NCI-H1092 treated with DMSO at 0.1 percent for 48 hours (cell line): ENCODE measurements at places on chromosomes 2 and 18.

DNA sequence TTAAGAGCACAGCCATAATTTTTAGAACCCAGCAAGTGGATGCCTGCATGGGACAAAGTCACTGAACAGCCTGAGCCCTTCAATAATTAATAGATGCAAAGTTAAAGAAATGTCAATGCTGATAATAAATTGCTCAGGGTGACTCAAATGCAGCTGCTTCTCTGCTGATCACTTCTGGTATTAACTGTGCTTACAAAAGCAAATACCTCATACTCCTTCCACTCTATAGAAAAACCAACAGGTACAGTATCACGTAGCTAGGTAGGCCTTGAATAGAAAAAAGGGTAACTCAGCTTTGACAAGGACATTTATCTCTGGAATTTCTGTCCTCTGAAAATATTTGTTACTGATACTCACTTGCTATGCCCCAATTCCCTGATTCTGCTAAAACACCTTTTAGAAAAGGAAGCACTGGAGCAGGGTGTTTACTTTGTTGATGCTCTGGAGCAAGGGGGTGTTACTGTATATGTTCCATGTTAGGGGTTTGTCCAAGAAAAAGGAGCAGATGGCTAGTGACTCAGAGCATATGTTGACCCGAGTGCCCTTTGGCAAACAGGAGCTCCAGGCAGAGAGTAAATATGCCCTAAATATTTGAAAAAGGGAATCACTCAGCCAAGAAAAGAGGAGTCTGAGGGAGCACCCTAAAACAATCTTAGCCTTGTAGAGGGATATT lies 59.1 kb upstream of the RTN4 start:
- peak; percentile 58 for DNase-seq

DNA sequence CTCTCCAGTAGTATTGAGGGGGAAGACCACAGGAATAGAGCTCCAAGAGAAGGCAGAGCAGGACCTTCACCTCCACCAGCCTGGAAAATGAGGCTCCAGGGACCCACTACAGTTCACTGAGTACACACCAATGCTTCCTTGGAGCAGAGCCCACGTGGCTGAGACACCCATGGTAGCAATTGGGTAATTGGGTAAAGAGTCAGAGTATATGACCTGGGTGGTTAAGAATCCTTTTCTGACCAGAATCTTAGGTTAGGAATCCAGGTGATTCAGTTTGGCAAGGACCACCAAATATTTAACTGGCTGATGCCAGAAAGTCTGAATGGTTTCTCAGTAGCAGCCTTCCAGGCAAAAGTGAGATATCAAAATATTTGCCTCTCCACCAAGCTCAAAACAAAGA lies 107.7 kb downstream of the MDH1 start:
- DNase-seq, result no peak

DNA sequence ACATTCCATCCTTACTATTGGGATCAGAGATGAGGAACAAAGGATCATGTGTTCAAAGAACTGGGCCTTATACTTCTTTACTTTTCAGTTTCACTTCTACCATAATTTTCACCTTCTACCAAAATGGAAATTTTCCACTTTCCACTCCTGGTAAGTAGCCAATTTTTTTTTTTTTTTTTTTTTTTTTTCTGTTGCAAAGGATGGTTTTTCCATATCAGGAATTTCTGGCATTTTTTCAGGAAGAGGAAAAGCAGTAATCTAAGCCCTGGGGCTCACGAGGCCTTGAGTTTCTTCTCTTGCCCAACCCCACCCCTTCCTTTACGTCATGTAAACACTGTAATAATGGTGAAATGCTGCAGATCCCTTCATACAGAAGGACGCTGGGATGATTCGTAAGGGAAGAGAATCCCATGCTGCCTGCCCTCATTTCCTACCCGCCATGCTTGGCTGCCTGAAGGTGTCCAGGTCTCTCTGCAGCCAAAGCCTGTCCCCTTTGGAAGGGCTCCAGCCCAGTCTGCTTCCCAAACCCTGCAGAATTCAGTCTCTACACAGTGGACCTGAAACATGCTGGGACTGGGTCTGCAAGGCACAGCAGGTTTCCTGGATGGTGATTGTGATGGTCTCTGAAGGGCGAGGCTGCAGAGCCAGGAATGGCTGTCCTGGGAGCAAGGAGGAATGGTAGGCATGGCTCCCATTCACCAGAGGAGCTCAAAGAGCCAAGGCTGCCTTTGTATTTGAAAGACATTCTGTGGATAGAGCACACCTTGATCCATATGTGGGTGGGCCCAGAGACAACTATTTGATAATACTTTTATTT lies 57.0 kb downstream of the EFR3B start:
- DNase-seq, result no peak

- DNase-seq, result no peak
These were observed 214.9 kb downstream of the L3MBTL4 start for GRCh38 chr18:6199777-6200176.

- no peak for DNase-seq
These were observed 39.9 kb upstream of the REG3G start for GRCh38 chr2:78985558-78985957.

GRCh38 chr2:179467111-179467510 lies 202.5 kb upstream of the SESTD1 start:
- DNase-seq, result no peak

DNA sequence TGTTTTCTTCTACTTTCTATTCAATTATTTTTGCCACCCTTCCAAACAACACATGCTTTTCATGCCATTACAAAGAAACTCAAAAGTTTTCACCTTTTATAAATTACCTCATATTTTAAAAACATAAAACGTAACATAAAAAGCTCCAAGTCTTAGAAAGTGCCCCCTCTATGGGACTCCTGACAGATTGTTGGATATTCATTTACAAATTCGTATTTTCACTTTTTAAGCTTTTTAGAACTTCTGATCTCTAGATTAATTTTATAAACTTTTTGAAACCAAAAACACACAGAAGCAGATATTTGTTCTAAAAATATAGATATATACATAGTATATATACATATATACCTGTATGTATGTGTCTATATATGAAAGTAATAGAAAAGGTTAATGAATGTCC lies 1.5 kb downstream of the COL5A2 start:
- no peak for DNase-seq

GRCh38 chr2:119290859-119291587 lies 67.4 kb downstream of the STEAP3 start:
- DNase-seq, result peak; percentile 65

DNA sequence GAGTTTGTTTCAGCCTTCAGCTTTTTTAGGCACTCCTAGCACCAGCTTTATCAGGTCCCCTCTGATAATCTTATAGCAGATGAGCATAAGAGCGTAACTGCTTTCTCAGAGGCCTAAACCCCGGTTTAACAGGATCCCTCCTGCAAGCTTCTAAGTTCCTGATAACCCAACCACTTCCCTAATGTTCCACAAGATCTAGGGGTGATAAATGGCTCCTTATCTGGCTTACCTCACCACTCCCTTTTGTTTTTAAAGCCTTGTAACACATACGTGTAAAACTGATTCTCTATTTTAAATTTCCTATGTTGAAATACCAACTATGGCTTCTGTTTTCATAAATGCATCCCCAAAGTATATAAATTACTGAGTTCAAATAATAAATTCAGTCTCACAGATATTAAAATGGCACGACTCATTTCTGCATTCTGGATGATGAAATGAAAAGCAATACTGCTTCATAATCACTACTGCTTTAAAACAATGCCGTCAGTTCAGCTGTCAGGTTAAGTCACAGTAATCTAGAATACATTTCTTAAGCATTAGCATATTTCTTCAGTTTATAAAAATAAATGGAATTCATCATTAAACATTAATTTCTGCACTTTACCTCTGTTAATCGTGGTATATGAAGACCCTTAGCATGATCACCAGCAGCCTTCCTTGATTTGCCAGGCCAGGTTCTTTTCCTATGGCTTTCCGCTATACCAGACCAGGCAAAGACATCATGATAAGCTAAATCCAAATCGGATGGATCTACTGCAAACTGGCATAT lies 126.3 kb downstream of the C2orf74 start:
- no peak for DNase-seq

DNA sequence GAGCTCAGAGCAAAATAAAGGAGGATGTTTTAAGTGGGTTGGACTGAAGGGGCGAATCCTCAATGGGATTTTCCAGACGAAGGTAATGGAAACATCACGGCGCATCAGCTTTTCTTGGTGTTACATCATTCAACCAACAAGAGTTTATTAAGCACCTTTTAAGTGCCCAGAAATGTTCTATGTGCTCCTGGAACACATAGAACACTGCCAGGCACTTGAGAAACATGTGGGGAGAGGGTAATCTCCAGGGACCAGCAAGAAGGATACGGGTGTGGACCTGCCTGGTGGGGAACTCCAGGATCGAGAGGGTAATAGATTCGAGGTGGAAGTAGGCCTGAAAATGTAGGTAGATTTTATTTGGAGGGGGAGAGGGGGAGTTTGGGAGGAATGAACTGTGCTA lies 168.6 kb downstream of the PRKCE start:
- DNase-seq, result no peak

DNA sequence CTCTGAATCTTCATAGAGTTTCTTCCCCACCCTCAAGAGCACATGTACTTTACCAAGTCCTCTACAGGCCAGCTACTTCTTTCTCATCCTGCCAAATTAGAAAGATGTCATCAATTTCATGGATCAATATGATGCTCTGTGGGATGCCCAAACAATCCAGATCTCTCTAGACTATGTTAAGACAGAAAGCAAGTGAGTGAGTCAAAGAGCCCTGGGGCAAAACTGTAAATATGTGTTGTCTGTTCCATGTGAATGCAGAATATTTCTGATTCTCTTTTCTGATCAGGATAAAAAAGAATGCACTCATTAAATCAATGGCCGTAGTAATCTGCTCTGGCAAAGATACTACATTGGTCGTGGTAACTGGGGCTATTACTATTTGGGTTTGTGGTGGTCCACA lies 53.1 kb upstream of the ROCK2 start:
- DNase-seq, result no peak

DNA sequence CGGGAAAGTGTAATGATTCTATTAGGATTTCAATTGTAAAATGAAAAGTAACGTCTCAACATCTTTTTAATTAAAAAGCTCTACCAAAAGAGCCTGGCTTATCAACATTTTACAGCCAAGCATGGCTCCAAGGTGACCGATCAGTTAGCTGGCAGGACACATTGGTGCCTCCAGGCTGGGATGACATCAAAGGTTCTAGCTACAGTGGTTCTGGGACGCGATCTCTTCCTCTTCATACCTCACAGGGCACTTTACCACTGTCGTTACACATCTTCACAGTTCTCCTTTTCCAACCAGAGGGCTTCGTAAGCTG lies 693 bp downstream of the ORC2 start:
- peak; percentile 34 for DNase-seq

GRCh38 chr2:37361216-37361815 lies 16.9 kb downstream of the QPCT start:
- DNase-seq, result no peak

- no peak for DNase-seq
These were observed 27.0 kb upstream of the ZEB2 start for GRCh38 chr2:144546933-144547332.

- no peak for DNase-seq
These were observed 20.7 kb downstream of the B3GNT2 start for GRCh38 chr2:62216616-62217015.

DNA sequence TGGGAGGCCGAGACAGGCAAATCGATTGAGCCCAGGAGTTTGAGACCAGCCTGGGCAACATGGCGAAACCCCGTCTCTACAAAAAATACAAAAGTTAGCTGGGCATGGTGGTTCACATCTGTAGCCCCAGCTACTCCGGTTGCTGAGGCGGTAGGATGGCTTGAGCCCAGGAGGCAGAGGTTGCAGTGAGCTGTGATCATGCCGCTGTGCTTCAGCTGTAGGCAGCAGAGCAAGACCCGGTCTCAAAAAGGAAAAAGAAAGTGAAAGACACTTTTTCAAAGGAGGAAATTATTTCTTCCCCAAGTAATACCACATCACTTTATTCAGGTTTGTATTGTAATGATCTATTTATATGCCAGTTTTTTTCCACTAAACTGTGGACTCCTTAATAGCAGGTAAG lies 35.7 kb upstream of the TAF4B start:
- no peak for DNase-seq

DNA sequence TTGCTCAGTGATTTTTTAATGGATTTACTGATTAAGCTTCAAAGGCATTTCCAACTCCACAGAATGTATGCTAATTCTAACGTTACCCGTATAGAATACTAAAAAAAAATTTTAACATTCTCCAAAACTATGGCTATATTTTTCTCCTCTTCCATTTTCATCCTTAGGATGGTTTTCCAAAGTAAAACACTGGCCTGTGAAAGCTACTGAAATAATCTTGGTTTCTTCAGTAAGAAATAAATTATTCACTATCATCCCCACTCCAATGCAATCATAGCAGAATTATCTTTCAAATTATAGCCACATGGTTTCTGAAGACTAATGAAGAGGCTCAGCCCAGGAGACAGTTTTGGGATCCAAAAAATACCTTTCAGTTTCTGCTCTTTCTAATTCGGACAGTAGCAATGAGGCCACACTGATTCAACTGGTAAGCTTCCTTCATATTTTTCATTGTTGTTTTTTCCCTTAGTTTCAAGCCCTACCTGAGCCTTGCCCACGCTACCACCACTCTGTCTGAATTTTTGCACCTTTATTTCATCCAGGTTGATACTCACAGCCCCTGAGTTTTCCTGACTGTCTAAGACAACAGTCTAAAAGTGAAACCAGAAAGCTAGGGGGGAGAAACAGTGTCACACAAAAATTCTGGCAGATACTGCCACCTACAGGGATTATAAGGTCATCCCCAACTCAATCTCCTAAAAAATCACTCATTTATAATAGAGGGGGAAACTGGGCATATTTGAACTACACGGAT lies 887.9 kb downstream of the NRXN1 start:
- peak; percentile 69 for DNase-seq

- no peak for DNase-seq
These were observed 111.4 kb downstream of the NBAS start for GRCh38 chr2:15449556-15450236.

DNA sequence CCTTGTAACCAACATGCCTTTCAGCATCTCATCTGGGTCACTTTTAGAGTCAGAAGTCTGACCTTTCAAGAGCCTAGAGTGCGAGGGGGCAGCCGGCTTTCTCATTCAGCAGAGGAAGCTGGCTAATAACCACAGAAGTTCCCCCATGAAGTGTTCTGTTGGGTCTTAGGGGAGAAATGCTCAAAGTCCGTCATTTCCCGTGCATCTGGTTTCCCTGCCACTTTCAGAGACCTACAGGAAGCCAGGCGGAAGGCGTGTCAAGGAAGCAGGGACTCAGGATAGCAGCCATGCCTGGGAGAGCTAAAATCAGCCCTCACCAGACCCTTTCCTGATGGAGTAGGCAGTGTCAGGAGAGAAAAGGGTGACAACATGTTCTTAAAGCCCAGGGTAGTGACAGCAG lies 301.8 kb upstream of the ID2 start:
- DNase-seq, result no peak
